Right ventricle myocardium inferior (tissue), 1 donor: ENCODE measurements at places on chromosomes 2 and 18. TPM values are rescaled to one million over a fixed set of nuclear protein-coding genes. Genes with fewer than 3 reads are reported as not detected.

RSAD2 gene
- total RNA-seq = 3.3 TPM

- DNase-seq = no peak
Measured at GRCh38 chr2:178506101-178506500, 25.8 kb downstream of the PLEKHA3 start.

DNA sequence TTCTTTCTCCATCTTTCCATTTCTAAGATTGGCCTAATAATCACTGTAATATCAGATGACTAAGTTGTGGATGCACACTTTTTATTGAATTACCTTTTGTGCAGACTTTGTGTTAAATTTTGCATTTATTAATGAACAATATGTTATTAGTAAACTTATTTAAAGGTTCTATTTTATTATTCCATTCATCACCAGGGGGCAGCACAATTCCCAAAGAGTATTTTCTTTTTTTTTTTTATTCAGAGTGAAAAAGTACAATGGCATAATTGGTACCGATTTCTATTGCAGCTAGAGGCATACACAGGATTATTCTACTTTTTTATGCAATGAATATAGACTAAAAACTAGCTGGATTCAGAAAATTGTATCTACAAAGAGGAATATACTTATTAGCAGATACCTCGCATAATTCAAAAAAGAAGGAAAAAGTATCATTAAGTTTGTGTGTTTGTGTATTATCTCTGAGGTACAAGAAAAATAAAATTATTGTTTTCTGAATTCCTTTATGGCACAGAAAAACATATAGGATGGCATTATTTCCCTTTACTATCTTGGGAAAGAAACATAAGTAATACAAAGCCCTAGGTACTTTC, 390.6 kb downstream of the ERBB4 start:
- no peak for DNase-seq

ALPI gene
- not detected for total RNA-seq

DNA sequence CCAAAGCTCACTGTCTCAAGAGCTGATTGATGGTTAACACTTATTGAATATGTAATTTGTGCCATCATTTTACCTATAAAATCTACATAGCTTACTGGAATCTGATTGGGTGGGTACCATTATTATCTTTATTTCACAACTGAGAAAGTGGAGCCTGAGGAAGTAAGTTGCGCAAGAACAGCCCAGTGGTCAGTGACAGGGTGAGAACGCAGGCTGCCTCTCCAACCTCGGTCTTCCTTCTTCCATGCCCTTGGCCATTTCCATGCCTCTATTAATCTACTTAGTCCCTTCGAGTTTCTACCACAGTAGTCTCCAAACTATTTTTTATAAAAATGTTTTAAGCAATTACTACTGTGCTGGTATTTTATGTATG, 390.9 kb upstream of the VWC2L start:
- DNase-seq = no peak

- DNase-seq = no peak
Measured at GRCh38 chr2:190169221-190170072, 106.9 kb upstream of the MSTN start.

DNA sequence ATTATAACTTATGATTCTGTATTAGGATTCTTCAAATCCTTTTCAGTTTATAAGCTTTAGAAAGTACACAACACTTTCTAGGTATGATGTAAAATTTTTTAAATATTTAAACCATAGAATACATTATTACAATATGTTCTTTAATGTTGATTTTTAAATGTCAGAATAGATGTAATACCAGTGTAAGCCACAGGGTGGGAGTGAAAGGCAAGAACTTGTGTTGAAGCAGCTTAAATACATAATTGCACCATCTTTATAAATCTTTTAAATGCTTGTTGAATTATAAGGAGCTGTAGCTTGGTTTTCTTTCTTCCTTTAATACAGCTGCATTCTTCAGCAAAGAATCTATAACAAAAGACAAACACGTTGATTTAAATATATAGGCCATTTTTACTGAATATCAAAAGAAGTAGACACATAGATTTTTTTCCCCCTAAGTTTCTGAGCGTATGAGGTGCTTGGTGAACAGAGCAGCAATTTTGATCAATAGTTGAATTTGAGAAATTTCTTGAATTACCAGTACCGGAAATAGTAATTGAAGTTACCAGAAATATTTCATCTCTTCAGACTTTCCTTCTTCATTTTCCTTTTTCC, 63.0 kb downstream of the TANK start:
- no peak for DNase-seq

DNA sequence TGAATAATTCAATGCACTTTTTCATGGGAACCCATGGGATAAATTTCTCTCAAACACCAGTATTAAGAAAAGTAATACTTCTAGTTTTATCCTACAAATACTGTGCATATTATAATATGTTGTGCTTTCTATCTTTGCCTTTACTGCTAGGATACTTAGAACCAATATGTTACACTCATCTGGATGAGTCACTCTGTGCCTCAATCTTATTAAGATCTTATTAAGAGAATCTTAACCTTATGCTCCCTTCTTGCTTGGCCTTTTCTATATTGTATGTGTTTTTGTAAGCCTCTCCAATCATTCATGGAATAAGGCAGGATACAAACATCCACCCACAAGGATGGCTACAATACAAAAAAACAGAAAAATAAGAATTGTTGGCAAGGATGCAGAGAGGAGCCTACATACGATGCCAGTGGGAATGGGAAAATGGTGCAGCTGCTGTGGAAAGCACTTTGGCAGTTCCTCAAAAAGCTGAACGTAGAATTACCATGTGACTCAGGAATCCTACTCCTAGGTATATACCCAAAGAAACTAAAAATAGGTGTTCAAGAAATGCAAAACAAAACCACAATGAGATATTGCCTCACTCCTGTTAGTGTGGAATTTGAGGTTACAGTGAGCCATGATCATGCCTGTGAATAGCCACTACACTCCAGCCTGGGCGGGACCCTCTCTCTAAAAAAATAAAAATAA, 10.7 kb upstream of the TWSG1 start:
- DNase-seq = no peak

DNA sequence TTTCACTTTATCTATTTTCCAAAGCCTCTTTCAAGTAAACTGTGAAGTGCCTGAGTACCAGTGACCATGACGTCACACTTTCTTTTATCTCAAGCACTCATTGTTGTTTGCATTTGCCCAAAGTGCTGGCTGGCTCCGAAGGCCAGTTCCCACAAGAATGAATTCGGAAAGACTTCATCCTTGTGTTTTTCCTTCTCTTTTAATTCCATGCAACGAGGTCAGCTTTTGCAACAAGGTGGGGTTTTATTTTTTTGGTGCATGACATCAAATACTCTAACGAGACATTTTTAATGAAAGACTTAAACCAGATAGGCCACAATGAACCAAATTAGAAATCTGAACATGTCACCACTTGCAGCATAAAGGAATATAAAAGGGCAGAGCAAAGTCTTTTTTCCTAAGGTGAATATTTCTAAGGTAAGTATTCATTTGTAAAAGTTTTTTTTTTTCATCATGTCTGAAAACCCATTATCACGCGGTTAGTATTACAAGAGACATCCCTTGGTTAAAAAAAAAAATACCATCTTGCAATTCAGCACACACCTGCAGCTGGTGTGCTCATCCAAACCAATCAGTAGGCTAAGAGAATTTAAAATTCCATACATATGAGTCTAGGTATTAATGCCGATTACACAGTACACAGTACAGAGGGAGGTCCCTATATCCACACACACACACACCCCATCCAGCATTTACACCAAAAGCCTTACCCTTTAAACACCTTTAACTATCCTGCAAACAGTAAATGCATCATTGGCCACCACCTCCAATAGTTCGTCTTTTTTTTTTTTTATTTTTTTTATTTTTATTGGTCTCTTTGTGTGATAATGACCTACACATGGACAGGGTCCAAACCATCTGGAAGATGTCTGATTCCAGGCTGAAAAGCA, 2.3 kb downstream of the ARL4C start:
- DNase-seq = no peak

DNA sequence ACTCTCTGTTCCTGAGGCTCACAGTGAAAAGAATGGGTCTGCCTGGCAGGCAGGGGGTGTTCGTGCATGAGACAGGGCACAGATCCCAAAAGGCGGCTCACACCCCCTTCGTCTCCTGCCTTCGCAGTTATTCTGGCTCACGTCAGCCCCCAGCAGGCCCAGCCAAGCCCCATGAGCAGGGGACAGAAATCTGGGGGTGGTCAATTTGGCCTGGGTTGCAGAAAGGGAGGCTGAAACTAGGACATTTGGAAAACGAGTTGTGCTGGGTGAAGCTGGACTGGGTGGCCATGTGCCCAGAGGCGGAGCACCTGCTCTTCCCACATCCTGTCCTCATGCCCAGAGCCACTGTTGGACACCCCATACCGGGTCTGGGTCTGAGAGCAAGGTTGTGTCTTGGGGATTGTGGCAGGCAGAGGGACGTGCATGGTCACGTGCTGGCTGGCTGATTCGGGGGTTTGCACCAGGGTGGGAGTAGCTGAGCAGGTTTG, 99.0 kb upstream of the MCFD2 start:
- peak; percentile 16 for DNase-seq

DNA sequence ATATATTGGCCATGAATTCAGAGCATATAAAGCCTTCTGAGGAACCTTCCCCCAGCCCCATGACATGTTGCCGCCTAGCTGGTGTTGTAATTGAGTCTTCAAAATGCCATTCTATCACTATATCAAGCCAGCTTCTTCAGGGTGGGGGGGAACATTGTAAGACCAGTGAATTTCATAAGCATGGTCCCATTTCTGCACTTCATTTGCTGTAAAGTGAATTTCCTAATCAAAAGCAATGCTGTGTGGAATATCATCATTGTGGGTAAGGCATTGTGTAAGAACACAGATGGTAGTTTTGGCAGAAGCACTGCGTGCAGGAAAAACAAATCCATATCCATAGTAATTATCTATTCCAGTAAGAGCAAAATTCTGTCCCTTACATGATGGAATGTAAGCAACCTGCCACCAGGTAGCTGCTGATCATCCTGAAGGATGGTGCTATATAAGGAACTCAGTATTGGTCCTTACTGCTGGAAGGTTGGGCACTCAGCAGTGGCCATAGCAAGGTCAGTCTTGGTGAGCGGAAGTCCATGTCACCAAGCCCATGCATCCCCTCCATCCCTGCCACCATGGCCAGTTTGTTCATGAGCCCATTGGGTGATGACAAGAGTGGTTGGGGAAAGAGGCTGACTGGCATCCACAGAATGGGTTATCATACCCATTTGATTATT, 159.4 kb downstream of the COPS8 start:
- DNase-seq = no peak

DNA sequence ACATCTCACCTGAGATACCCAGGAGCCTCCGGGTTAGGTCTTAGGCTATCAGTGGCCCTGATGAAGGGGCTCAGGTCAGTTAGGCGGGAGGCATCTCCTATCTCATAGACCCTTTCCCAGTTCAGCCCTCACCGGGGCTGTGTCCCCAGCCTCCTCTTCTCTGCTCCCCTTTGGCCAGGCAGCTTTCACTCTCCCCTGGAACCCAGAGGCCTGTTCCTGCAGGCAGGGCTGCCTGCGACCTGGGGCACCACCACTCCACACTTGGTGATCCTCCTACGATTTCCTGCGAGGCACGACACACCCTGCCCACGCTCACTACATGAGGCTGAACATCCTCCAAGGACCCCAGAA, 51.2 kb downstream of the SFXN5 start:
- DNase-seq = no peak

- DNase-seq = no peak
Measured at GRCh38 chr2:117068371-117068770, 746.1 kb upstream of the DDX18 start.

DNA sequence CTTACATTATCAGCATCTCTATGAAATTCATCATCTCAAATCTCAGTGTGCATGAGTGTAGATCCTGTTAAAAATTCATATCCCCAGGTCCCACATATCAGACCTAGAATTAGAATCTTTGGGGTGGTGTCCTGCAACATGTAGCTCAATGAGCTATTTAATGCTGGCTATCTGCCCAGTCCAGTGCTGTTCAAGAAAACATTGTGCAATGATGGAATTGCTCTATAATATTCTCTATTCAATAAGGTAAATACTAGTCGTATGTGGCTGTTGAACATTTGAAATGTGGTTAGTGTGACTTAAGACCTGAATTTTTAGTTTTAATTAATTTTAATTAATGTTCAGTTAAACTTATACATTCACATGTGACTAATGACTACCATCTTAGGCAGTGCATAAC, 127.4 kb downstream of the NOL4 start:
- DNase-seq = no peak

DNA sequence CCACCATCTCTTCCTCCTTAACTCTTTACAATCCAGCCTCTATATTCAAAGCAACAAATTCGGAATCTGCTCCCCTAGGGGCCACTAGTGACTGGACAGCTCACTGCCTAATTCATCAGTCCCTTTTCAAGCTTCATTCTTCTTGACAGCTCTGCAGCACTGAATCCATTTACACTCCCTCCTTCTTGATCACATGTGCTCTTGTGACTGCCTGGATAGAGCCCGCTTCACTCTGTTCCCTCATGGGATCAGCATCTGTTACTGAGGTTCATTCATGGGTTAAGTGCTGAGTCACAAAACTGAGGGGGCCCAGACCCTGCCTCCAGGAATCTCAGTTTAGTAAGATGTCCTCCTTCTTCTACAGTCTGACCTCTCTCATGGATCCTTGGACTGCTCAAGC, 81.5 kb downstream of the CYRIA start:
- no peak for DNase-seq

DNA sequence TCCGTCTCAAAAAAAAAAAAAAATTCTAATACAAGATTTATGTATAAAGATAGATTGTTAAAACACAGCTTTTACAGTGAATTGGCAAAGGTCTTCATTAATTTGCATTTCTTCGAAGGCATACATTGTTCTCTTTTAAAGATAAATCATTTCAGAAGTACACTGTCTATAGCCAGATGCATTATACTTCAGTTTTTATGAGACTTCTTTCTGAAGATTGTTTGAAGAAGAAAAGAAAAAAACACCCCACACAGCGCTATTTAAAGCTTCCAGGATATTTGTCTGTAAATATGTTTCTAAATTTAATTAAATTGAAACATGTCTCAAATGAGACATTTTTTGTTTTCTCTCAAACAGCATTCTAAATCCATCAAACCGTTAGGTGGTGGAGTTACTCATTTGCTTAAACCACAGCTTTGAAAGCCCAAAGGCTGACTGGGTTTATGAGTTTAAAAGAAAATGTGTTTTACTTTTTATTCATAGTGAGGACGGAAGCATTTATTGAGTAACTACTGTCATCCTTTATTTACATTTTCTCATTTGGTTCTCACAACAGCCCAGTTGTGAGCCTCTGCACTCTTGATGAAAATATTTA, 42.4 kb upstream of the C1GALT1C1L start:
- DNase-seq = no peak
